Activated T-helper 17 cell treated with anti-CD3 and anti-CD28 coated beads, Interleukin-2, amount 50 U/mL, for 72 hours (primary cell): ENCODE measurements at places on chromosomes 1 and 21. TPM values are rescaled to one million over a fixed set of nuclear protein-coding genes. Genes with fewer than 3 reads are reported as not detected.
A peak's percentile ranks its signal among the peaks of the same experiment; 100 is the strongest.

GRCh38 chr1:242691610-242691945 is 167.1 kb upstream of the PLD5 start:
- ATAC-seq, result no peak

GRCh38 chr1:39436842-39437241 is 54.6 kb upstream of the BMP8A start:
- ATAC-seq, result no peak

Gene SEMA4A
- total RNA-seq, result 17.6 TPM

- ATAC-seq, result no peak
Measured at GRCh38 chr1:151504759-151505158, 6.4 kb upstream of the CGN start.

Gene SLC22A15
- total RNA-seq, result 0.89 TPM

DNA sequence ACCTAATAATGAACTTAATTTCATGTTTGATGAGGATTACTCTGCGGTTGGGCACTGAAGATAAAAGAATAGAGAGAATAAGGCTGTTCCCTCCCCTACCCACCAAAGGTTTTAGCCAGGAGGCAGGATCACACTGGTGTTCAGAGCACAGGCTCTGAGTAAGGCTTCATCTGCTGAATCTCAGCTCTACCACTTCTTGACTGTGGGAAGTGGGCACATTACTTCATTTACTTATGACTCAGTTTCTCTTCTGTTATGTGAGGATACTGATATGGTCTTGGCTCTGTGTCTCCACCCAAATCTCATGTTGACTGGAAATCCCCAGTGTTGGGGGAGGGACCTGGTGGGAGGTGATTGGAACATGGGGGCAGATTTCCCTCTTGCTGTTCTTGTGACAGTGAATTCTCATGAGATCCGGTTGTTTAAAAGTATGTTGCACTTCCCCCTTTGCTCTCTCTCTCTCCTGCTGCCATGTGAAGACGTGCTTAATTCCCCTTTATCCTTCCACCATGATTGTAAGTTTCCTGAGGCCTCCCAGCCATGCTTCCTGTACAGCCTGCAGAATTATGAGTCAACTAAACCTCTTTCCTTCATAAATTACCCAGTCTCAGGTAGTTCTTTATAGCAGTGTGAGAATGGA is 79.7 kb downstream of the SMYD2 start:
- peak; percentile 90 for ATAC-seq

DNA sequence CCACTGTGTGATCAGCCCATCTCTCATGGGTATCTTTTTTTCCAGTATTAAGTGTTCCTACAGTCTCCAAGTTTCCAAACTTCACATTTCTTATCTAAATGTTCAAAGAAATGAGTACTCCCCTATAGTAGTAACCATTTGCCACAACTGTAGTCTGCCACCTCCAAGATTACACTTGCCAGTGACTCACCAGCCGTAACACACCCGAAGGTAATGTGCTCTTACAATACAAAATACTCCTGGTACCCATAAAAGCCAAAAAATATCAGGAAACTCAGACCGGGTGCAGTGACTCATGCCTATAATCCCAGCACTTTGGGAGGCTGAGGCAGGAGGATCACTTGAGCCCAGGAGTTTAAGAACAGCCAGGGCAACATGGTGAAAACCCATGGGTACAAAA is 20.5 kb upstream of the ZNF496 start:
- ATAC-seq, result no peak

DNA sequence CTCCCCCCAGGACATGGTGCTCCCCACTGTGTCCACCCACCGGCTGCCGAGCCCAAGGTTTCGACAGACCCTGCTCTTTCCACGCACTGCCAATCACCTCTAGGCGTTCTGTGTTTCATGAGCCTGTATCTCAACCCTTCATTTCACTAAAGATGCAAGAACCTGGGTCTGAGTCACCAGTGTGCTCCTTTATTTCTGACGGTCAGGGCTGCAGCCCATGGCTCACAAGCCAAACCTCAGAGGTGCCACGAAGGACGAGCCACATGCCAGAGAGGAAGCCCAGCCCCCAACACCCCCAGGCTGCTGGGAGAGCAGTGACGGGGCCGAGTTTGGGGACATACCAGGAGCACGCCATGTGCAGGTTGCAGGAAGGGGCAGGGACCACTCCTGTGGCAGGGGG is 79.2 kb upstream of the ARHGEF16 start:
- ATAC-seq, result no peak

- ATAC-seq, result no peak
Measured at GRCh38 chr1:202397256-202397655, 48.8 kb downstream of the PPP1R12B start.

DNA sequence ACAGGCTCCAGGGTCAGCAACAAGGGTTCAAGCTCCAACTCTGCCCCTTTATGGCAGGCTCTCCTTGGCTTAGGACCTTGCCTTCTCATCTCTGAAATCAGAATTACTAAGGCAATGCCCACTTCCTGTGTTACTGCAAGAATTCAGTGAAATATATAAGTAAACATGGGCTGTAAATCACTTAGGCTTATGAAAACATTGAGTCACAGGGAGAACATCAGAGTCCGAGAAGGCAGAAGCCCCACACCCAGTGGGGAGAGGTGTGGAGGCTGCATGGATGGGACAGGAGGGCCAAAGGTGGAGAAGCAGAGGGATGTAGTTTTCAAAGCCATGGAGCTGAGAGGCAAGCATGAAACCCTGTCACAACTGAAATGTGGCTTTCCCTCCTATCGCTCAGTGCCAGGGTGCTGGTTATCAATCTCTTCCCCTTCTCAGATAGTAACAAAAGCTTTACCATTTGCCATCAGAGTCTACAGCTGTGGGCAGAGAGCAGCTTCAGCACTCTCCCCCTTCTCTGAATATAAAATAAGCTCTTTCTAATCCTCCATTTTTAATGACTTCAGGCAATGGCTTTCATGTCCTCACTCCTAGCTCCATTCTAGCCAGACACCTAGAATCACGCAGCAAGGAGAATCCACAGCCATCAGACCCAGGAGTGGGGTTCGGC is 3.4 kb downstream of the RGS8 start:
- ATAC-seq, result peak; percentile 83

GRCh38 chr1:235843461-235843961 is 23.2 kb downstream of the LYST start:
- ATAC-seq, result peak; percentile 40

DNA sequence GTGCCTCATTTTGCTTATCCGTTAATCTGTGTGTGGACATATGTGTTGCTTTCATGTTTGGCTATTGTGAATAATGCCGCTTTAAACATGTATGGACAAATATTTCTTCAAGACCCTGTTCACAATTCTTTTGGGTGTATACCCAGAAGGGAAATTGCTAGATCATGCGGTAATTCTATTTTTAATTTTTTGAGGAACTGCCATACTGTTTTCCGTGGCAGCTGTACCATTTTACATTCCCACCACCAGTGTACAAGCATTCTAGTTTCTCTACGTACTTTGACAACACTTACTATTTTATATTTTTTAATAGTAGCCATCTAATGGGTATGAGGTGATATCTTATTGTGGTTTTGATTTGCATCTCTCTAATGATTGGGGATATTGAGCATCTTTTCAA is 7.1 kb upstream of the NID1 start:
- ATAC-seq, result no peak

Gene CD34
- total RNA-seq, result 0.06 TPM

Gene UAP1
- 34.8 TPM for total RNA-seq

GRCh38 chr1:109890115-109890953 is 20.3 kb upstream of the CSF1 start:
- ATAC-seq, result peak; percentile 91

GRCh38 chr1:228917342-228917741 is 182.1 kb downstream of the RHOU start:
- ATAC-seq, result no peak

Gene SLC16A1
- 65.5 TPM for total RNA-seq

DNA sequence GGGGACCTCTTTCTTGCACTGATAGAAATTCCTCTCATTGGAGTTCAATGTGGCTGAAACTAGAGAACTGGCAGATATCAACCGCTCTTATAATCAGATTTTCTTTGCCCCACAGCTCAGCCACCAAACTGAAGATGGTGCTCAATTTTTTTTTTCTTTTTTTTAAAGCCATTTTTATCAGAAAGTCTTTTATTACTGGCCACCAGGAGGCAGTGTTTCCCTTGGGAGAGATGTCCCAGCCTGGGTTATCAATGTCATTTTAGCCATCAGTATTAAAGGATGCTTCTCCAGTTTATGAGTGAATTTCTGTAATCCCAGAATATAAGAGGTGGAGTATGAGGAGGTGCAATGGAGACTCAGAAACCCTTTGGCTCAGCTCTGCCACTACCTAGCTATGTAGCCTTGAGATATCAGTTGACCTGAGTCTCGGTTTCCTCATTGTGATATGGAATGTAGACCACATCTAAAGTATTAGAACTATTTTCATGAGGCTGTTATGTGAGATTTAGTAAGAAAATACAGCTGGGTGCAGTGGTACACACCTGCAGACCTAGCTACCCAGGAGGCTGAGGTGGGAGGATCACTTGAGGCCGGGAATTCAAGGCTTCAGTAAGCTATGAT is 27.6 kb downstream of the CD244 start:
- no peak for ATAC-seq

DNA sequence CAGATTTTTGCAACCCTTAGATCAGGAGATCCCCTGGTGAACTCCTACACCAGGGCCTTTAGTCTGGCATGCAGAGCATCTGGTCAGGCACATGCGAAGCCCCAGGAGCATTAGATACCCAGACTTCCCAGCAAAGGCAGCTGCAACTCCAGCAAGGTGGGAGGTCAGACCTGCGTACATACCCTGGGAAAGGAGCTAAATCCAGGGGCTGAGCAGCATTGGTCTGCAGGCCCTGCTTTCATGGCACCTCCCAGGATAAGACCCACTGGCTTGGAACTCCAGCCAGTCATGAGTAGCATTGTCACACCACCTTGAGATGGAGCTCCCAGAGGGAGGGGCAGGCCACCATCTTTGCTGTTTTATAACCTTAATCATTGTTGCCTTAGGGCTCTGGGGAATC is 92.3 kb downstream of the KCNT2 start:
- ATAC-seq, result no peak

DNA sequence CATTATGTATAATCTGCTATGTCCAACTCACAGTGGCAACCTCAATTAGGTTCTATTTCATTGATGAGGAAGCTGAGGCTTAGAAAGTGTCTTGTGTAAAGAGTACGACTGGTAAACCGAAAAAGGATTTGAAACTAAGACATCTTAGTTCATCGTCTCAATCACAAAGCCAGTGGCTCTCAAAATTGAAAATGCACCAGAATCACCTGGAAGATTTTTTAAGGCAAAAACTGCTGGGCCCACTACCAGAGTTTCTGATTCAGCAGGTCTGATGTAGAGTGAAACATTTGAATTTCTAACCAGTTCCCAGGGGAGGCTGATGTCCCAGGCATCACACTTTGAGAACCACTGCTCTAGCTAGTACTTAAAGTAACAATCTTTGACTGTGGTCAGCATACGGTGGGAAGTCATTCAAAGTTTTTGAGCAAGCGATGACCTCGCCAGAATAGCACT is 5.2 kb upstream of the LRRC53 start:
- no peak for ATAC-seq

Gene AMPD1
- total RNA-seq, result not detected
